SHP77 treated with DMSO at 0.1 percent for 48 hours (cell line): ENCODE measurements at places on chromosomes 5 and 9.

- no peak for DNase-seq
Measured at GRCh38 chr5:78992146-78992545, 7.0 kb upstream of the ARSB start.

- DNase-seq, result no peak
Measured at GRCh38 chr5:150441813-150442698, 7.5 kb downstream of the RPS14 start.

DNA sequence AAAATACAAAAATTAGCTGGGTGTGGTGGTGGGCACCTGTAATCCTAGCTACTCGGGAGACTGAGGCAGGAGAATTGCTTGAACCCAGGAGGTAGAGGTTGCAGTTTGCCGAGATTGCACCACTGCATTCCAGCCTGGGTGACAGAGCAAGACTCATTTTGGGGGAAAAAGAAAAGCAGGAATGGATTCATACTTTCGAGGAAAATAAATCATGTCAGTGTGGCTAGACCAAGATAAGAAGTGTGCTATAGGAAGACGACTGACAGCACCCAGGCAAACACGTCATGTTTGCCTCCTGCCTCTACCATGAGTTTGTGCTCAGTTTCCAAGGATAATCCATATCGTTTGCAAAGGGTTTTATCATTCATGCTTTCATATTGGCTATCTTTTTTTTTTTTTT, 19.3 kb upstream of the ATOSB start:
- no peak for DNase-seq

GRCh38 chr5:53871775-53872174, 311.3 kb downstream of the NDUFS4 start:
- DNase-seq, result no peak

DNA sequence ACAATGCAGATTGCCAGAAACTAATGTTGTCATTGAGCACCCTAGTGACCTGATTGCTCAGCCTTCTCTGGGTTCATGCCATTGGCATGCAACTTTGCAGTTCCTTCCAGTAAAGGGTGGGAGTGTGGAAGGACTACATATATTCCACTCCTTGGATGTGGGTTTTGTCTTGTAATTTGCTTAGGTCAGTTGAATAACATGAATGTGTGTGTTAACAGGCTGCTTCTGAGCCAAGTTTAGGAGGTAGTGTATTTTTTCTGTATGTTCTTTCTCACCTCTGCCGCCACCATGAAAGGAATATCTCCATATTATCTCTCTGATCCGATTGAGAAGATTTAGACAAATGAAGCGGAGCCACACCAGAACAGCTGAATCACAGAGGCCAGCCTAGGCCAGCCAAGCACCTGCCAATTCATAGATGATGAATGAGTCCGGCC, 1929.6 kb upstream of the CDH6 start:
- no peak for DNase-seq

DNA sequence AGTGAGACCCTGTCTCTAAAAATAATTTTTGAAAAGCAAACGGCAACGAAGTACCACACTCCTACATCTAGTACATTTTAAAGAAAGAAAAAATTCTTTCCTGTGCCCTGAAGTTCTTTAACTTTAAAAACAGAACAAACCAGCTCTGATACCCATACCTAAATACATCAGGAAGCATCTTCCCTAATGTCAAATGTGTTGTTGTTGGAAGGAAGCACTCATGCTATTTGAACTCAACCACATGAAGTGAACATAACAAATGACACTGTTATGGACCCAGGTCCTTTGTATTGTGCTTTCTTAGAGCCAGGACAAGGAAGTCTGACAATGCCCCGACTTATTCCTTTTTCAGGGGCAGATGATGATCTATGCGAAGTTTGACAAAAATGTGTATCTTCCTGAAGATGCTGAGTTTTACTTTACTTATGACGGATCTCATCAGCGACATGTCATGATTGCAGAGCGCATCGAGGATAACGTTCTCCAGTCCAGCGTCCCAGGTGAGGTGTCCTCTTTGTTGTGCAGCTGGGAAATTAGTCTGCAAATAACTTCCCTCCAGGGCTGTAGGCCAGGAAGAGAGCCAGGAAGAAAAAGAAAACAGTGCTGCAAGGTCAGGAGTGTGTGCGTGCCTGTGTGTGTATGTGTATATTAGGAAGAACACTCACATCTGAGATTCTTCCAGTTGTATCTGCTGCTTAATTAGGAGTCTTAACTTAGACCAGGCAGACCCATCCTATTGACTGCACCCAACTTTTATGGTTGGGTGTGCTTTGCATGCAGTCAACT, 123.7 kb downstream of the ARHGEF28 start:
- DNase-seq, result no peak

- no peak for DNase-seq
Measured at GRCh38 chr5:109674596-109674995, 15.1 kb upstream of the MAN2A1 start.

DNA sequence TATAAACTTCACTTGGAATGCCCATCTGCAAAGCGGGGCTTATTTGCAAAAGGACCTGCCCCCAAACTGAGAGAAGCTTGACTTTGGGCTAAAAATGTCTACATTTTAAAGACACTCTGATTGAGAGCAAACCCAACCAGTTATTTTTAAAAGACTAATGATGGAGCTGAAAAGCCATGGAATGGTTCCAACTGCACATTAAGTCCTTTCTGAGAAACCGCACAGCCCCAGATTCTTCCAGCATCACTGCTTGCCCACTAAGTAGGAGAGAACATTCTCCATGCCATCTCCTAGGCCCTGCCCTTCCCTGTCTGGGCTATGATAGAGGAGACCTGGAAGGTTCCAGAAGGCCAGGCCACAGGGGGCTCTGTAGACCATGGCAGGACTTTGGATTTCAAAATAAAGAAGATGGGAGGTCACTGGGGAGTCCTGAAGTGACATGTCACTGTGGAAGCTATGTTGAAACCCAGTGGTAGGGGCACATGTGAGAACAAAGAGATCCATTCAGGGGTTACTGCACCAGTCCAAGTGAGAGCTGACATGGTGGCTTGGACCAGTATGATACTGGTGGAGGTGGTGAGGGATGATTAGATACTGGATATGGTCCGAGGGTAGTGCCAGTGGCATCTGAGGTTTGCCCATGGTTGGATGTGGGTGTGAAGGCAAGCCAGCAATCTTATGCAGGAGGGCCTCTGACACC, 179.2 kb downstream of the DAB2IP start:
- no peak for DNase-seq

- DNase-seq, result peak; percentile 77
Measured at GRCh38 chr9:130142641-130143040, 29.6 kb upstream of the NCS1 start.

- no peak for DNase-seq
Measured at GRCh38 chr5:95284572-95285408, at the start of gene MCTP1. Gene MCTP1 (minus strand): TSS chr5:95285094.

DNA sequence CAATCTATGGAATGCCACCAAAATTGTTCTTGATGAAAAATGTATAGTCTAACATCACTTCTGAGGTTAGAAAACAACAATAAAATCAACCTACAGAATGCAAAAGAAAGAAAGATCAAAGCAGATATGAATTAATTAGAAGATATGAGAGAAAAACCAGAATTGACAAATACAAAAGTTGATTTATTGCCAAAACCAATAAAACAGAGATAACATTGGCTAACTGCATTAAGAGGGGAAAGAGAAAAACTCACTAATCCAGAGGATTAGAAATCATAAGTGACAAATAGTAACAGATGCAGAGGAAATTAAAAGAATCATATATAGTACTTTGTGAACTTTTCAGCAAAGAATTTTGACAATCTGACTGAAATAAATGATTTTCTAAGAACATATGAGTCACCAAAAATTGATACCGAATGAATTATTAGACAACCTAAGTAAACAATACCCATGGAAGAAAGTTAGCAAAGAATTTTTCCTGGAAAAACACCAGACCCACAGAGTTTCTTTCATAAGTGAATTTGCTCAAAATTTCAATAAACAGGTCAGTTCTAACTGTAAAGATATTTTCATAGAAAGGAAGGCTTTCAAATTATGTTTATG, 167.7 kb downstream of the AOPEP start:
- DNase-seq, result no peak

- DNase-seq, result no peak
Measured at GRCh38 chr5:106962464-106963230, 708.1 kb downstream of the EFNA5 start.

DNA sequence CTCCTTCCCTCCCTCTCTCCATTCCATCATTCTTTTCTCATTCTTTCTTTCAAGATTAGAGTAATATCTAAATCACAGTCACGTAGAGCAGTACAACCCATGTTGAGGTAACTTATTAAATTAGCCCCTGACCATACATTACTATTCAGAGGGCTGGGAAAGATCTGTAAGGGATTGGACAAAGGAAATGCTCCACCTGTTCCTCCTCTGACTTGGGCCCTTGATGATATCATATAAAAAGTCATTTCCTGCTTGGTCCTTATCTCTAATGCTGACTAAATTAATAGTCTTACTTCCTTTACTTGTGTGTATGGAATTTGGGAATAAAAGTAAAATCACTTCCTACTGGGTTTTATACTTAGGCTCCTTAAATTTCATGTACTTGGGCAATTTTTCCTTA, 40.8 kb downstream of the SNX18 start:
- no peak for DNase-seq

DNA sequence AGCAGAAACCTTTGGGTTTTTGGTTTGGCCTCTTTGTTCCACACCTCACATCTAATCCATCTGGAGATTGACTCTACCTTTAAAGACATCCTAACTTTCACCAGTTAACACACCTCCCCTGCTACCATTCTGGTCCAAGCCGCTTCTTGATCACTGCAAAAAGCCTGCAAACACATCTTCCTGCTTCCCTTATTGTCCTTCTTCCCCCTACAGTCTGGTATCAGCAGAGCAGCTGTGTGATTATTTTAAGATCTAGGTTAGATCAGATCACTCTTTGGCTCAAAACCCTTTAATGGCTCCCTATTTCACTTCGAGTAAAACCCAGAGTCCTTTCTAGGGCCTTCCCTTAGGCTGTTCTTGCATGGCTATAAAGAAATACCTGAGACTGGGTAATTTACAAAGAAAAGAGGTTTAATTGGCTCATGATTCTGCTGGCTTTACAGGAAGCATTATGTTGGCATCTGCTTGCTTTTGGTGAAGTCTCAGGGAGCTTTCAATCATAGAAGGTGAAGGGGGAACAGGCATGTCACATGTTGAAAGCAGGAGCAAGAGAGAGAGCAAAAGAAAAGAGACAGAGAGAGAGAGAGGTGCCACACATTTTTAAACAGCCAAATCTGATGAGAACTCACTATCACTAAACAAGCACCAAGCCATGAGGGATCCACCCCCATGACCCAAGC, 1.5 kb upstream of the TEX10 start:
- no peak for DNase-seq

DNA sequence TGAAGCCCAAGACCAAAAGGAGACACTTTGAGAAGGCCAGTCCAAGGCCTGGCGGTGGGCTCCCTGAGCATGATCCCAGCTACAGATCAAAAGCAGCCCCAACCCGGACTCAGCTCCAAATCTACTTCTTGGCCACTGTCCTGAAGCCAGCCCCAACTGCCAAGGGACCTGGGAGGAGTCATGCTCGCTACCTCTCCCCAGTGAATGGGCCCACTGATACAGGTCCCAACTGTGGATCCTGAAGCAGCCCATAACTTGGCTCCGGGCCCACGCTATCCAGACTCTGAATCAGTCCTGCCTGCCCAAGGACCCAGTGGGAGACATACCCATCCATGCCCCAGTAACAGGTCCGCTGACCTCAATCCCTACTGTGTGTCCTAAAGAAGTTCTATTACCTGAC, 1545.3 kb upstream of the C9orf72 start:
- DNase-seq, result no peak

DNA sequence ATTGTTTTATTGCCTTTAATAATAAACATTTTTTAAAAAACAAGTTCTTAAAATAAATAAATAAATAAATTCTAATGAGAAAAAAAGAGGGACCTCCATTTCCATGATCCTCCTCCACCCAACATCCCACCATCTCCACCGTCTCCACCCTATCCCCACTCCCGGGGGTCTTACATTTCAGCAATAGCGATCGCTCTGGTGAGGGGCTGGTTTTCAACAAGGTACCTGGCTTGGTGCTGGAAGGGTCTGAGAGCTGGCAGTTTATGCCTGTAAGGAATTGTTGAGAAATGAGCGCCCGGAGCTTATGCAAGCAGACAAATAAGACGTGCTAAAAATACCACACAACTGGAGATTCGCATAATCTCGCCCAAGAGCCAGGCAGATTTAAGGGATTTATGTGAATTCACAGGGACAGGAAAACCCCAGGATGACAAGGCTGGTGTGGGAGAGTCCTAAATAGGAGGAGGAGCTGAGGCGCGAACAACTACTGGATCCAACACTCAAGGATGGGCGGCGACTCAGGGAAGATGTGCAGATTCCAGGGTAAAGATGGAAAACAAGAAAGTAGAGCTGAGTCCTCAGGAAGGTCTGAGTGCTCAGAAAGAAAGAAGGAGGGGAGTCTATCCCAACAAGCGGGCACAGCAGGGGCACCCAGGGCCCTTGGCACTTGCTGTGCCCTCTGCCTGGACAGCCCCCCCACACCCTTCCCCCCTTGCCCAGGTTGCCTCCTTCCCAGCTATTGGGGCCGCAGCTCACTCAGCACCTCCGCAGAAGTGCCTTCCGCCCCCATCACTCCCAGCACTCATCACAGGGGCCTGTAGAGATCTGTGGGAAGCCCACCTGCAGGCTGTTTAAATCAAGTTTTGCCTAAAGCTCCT, 27.0 kb downstream of the TRIM14 start:
- no peak for DNase-seq

- no peak for DNase-seq
Measured at GRCh38 chr9:86034863-86035734, 64.3 kb downstream of the GOLM1 start.

GRCh38 chr5:37869216-37869615, 29.4 kb upstream of the GDNF start:
- no peak for DNase-seq

DNA sequence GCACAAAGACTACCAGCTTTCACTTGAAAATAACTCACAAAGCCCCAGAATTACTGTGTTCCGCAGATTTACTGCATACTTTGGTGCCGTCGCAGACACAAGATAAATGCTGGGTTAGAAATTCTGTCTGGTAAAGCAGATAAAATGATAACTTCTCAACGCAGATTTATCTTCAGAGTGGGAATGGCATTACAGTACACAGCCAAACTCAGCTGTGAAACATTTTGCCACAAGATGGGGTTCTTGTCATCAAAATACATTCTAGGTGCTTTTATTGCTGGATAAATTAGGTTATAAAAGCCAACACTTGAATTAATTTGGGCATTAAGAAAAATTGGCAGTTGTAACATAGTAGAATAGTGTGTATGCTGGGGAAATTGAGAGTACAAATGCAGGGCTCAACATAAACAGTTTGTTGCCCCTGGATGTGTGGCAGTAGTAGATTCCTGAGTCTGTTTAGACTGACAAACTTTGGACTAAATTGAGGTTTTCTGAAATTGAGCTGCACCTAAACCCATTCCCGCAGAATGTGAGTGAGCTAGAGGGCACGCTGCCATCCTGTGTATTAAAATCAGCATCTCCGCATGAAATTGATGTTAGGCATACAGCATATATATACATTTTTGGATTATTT, 61.1 kb downstream of the LMNB1 start:
- DNase-seq, result no peak

GRCh38 chr5:135234666-135235401, 164.2 kb downstream of the MACROH2A1 start:
- no peak for DNase-seq
